ENCODE measurements at places on chromosomes 11 and 22.

DNA sequence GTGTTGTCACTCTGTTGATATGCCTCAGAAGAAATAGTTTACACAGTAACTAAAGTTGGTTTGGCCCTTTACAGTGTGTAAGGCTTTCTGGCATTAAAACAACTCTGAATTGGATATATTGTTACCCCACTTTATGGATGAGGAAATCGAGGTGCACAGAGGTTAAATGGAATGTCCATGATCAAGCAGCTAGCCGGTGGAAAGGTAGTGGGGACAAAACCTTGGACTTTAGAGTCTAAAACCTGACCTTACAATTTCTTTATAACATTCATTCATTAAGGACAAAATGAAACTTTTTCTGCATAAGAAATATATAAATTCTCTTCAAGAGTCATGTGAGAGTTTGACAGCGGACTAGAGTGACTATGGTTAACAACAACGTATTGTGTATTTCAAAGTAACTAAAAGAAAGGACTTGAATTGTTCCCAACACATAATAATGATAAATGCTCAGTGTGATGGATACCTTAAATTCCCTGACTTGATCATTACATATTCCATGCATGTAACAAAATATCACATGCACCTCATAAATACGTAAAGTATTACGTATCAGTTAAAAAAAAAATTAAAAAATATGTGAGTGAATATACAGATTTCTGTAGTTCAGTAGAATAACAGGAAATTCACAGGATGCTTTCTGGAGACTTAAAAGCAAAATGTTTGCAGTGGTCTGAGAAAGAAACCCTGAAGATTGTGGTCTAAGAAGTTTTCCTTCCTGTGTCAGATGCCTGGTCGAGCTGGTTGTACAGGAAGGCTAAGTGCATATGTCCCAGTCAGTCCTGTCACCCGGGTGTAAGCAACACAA lies 51.0 kb downstream of the TEAD1 start:
- DNase-seq: no peak

GRCh38 chr11:107851704-107852310 lies 6.8 kb downstream of the SLC35F2 start:
- no peak for DNase-seq

DNA sequence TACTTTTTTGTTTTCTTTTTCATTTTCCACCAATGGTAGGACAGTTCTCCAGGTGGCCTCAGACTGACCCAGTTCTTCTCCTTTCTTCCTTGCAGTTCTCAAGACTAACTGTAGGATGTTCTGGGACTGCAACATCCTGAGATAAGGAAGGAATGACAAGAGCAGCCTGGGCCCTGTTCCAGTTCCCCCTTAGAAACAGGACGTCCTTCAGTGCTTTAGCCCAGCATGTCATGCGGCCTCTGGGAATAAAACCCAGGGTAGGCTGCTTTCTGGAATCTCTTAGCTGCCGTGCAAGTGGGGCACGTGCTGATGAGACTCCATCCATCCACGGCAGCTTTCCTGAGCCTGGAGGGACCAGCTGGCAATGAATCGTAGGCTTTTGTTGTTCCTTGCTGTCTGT lies 24.0 kb upstream of the CADM1 start:
- DNase-seq: no peak

GRCh38 chr22:28768701-28769393 lies 3.6 kb upstream of the CCDC117 start:
- no peak for DNase-seq

GRCh38 chr22:40324468-40325305 lies 21.6 kb upstream of the ADSL start:
- DNase-seq: no peak

GRCh38 chr22:27453725-27454124 lies 347.8 kb downstream of the MN1 start:
- DNase-seq: no peak

DNA sequence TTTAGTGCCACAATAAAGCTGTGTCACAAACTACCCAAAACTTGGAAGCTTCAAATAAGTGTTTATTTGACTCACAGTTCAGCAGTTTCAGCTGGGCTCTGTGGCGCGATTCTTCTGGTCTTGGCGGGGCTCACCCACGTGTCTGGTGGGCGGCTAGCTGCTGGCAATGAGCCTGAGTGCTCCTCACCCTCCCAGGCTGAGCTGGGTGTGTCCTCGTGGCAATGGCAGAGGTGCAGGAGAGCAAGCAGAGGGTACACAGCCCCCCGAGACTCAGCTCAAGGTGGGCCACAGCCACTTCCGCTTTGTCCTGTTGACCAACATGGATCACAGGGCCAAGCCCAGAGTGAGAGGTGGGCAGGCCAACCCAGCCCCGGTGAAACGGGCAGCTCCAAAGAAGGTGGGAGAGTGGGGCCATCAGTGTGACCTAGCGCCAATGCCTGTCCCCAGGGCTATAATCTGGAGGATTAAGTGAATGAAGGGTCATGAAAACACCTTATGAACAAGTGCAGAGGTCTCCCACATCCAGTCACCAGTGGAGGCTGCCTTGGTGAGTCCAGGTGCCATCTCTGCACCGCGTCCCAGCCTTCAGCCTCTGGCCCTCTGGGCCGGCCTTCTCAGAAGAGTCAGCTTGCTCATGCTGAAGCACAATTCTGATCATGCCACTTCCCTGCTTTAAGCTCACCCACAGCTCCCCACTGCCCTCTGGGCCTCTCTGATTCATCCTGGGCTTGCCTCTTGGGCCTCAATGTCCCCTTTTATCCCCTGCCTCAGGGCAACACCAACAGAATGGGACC lies 74.6 kb upstream of the RTL6 start:
- no peak for DNase-seq

DNA sequence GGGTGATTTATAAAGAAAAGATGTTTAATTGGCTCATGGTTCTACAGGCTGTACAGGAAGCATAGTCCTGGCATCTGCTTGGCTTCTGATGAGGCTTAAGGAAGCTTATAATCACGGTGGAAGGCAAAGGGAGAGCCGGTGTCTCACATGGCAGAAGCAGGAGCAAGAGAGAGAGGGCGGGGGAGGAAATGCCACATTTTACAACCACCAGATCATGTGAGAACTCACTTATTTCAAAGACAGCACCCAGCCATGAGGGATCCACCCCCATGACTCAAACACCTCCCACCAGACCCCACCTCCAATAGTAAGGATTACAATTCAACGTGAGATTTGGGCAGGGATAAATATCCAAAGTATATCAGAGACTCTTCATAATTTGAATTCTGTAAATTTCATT lies 200.7 kb downstream of the MSANTD4 start:
- no peak for DNase-seq

DNA sequence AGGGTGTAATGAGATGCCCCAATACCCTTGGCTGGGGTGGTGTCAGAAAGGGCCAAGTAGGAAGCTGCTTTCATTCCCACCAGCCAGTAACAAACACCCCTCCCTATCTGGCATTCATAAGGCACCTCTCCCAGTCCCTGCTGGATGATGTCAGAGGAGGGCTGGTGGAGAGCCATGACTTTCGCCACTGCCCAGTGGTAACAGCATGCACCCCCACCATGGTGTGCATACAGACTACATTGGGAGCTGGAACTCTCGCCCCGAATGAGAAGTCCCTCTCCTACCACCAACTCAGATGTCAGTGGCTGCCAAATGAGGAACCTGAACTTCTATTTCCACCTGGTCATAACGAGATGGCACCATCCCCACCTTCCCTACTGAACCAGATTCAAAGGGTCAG lies 73.3 kb downstream of the SGSM3 start:
- DNase-seq: no peak

GRCh38 chr11:24598641-24599040 lies 101.8 kb downstream of the LUZP2 start:
- DNase-seq: no peak

- DNase-seq: no peak
These were observed 28.5 kb downstream of the ARHGAP1 start for GRCh38 chr11:46671958-46672315.

- no peak for DNase-seq
These were observed 253.8 kb upstream of the CNTN5 start for GRCh38 chr11:98766903-98767302.

DNA sequence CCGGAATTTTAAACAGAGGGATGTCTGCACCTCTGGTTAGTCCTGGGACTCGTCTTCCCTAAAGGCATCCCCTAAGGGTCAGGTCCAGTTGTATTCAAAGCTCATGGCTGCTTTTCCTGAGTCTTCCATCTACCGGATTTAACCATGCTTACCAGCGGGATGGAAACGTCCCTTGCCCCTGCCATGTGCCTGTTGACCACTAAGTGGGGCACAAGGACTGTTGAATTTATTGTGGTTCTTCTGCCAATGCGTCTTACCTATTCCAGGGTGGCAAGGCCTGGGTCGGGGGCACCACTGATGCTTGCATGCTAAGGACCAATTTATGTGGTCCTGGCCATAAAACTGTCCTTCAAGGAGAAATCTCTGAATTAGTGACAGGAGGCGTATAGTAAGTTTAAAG lies 25.6 kb downstream of the ANKRD42 start:
- DNase-seq: no peak

- no peak for DNase-seq
These were observed 84.4 kb downstream of the OR5AK2 start for GRCh38 chr11:57073128-57073527.

GRCh38 chr11:18063862-18064434 lies 17.9 kb upstream of the TPH1 start:
- no peak for DNase-seq

DNA sequence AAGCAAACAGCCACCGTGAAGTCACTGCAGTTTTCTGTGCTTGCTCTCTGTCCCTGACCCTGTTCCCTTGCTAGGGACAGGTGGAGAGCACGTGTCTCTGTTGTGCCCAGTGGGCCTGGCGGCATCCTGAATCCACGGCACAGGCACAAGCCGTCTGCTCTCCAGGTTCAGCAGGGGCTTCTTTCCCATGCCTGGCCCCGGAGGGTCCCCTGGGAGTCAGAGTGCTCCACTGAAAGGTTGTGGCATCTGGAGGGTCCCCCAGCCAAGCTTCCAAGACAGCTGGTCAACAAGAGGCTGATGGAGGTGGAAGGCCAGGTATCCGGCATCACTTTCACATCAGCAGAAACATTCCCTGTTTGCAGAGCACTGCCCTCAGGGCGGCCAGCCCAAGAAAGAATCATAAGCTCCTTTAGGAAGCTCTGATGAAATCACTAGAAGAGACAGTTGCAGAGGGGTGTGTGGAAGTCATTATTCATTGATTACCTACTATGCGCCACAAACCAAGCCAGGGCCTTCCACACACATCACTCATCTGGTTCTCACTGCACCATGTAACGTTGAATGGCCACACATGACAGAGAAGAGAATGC lies 346.4 kb upstream of the B3GAT1 start:
- DNase-seq: no peak

DNA sequence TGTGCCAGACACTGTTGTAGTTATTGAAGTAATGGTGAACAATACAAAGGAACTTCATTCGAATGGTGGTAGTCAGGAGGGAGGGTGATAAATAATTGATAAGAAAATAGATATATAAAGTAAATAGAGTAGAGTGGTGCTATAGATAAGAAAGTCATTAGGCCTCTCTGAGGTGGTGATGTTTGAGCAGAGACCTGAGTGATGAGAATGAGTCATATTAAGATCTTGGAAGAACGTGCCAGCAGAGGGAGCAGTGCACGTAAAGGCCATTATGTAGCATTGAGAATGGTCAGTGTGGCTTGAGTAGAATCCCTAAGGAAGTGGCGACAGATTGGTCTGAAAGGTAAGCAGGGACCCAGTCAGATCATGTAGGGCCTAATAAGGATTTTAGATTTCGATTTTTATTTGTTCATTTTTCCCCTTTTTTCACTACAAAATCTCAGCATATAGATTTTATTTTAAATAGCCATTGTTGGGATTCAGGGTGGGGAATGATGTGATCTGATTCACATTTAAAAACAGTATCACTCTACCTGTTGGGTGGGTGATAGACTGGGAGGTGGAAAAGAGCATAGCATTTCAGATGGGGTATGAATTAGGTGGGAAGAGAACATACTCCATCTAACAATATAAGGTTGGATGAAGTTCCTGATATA lies 44.7 kb downstream of the CCDC90B start:
- no peak for DNase-seq

DNA sequence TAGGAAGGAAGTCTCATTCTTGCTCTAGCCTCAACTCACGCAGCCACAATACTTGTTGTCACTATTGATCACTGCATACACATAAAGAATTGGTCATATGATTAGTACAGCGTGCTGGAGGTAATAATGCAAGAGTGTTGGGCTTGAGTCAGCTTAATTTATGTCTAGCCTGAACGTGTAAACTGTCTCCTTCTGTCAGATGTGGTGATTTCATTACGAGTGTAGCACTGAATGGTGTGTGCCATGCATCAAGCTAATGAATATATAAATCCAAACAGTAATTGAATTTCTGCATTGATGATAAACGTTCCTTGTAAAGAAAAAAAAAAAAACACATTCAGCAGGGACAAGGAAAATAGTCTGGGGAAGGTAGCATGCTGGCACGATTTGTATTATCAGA lies 396.2 kb upstream of the RAG2 start:
- no peak for DNase-seq
